ENCODE measurements at places on chromosomes 7 and 10. TPM values are rescaled to one million over a fixed set of nuclear protein-coding genes. Genes with fewer than 3 reads are reported as not detected.

- H3K36me3 ChIP-seq = no peaks in the 10 kb centered on the region
- no peak for DNase-seq
- no peaks in the 10 kb centered on the region for H3K27me3 ChIP-seq
- no peak overlapping the region for H3K4me3 ChIP-seq
- peaks cover 18% of the 10 kb centered on the region for H3K4me1 ChIP-seq
Observed at GRCh38 chr10:31745612-31746376, 182.8 kb downstream of the ARHGAP12 start.

DNA sequence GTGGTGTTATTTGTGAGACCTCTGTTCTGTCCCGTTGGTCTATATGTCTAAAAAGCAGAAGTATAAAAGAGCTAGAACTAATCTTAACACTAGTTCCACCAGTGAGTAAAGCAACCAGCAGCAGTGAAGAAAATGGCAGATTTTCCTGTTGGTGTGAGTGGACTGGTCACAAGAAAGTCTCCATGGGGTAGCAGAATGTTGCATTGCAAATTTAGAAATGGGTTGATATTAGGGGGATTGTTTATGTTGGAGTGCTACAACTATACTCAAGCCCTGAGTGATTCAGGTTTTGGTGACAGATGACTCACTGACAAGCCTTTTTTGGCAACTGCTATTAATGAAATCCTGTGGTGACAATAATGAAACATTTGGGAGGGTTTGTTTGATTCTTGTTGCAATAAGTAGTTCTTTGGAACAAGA is 5.6 kb downstream of the AVL9 start:
- no peaks in the 10 kb centered on the region for H3K36me3 ChIP-seq
- peaks cover 48% of the 10 kb centered on the region for H3K4me1 ChIP-seq
- no peak for DNase-seq
- peak overlapping the region; percentile 0 for H3K27ac ChIP-seq

GRCh38 chr7:338295-339061 is 48.5 kb downstream of the FOXL3 start:
- no peaks in the 10 kb centered on the region for H3K36me3 ChIP-seq
- no peaks in the 10 kb centered on the region for H3K27me3 ChIP-seq

The PRSS37 gene
- total RNA-seq = not detected

DNA sequence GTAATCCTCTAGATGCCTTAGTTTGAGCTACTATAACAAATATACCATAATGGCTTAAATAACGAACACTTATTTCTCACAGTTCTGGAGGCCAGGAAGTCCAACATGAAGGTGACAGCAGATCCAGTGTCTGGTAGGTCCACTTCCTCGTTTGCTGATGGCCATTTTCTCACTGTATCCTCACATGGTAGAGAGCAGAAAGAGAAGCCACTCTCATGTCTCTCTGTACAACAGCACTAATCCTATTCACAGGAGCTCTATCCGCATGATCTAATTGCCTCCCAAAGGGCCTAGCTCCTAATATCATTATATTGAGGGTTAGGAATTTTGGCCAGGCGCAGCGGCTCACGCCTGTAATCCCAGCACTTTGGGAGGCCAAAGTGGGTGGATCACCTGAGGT is 10.2 kb downstream of the HIBADH start:
- no peaks in the 10 kb centered on the region for H3K36me3 ChIP-seq
- no peak overlapping the region for H3K4me3 ChIP-seq
- H3K27me3 ChIP-seq = no peaks in the 10 kb centered on the region
- no peak for DNase-seq
- H3K4me1 ChIP-seq = peaks cover 6% of the 10 kb centered on the region
- H3K27ac ChIP-seq = no peak overlapping the region

The WEE2 gene
- not detected for total RNA-seq

- no peaks in the 10 kb centered on the region for H3K4me1 ChIP-seq
- H3K27ac ChIP-seq = no peak overlapping the region
- H3K4me3 ChIP-seq = no peak overlapping the region
- no peaks in the 10 kb centered on the region for H3K27me3 ChIP-seq
- DNase-seq = no peak
Observed at GRCh38 chr7:117796889-117797288, 76.4 kb downstream of the CTTNBP2 start.

The AFAP1L2 gene
- 29.5 TPM for total RNA-seq

The MACC1 gene
- 6.9 TPM for total RNA-seq

- no peaks in the 10 kb centered on the region for H3K27me3 ChIP-seq
- no peak overlapping the region for H3K4me3 ChIP-seq
- no peaks in the 10 kb centered on the region for H3K4me1 ChIP-seq
- DNase-seq = no peak
- H3K27ac ChIP-seq = no peak overlapping the region
- no peaks in the 10 kb centered on the region for H3K36me3 ChIP-seq
Observed at GRCh38 chr10:130301021-130301892, 165.1 kb downstream of the GLRX3 start.

DNA sequence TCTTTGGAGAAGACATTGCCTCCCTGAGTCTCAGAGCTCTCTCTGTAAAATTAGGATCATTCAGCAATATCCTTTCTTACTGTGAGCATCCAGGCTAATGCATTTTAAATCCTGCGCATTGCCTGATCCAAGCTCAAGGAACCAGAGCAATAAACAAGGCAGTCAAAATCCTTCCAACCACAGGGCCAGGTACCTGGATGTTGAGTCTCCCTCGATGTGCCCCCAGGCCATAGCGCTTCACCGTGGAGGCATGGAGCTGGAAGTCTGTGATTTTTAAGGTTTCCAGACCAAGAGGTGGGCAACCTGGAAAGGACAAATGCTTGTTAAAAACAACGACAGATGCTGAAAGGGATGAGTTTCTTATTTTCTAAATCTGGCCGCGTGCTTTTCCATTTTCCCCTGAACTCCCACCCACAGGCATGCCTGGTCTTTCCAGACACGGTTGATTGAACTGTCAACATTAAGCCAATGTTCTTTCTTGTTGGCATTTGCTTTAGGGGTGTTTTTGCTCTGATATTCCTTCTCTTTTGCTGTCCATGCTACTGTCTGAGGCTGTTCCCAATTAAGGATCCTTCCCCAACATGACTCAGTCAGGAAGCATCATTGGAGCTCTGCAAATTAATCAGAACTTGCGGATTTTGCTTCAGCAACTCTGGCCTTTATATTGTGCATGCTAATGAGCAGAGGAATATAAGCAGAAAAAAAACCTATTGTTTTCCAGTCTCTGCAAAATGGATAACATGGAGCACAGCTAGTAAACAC is 29.0 kb downstream of the CPXM2 start:
- no peak overlapping the region for H3K4me3 ChIP-seq
- no peaks in the 10 kb centered on the region for H3K36me3 ChIP-seq
- no peaks in the 10 kb centered on the region for H3K27me3 ChIP-seq

DNA sequence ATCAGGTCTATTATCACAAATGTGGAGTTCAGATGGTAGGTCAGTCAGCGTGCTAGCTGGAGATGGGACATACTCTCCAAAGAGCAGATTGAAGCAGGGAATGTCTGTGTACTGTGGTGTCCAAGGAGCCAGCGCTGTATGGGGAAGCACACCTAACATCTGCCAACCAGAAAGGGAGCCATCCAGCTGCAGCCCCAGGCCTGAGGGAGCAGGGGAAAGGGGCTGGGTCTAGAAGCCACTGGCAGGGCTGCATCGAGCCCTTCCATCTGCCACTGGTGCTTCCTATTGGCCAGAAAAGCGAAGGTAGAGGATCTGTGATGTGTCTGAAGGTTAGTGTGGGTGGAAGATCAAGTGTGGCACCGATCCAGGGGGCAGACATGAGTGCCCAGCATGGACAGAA is 8.0 kb upstream of the RAMP3 start:
- H3K27ac ChIP-seq = no peak overlapping the region
- DNase-seq = no peak
- H3K36me3 ChIP-seq = no peaks in the 10 kb centered on the region
- H3K4me1 ChIP-seq = no peaks in the 10 kb centered on the region

DNA sequence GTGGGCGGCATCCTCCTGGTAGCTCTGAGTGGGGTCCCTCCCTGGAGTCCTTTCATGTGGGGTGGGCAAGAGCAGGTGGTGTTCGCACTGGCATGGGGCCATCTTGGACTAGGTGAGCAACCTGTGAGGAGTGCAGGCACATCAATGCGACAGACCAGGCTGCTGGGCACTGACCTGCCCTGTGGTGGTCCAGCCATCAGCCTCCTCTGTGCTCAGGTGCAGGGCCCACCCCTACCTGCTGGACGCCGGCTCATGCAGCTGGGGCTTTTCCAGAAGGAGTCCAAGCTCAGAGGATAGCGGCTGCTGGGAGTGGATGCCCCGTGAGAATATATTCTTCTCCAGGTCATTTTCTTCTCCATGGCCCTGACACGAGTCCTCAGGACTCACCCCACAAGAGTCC is 424.4 kb downstream of the GLRX3 start:
- H3K4me3 ChIP-seq = no peak overlapping the region
- no peaks in the 10 kb centered on the region for H3K4me1 ChIP-seq
- no peaks in the 10 kb centered on the region for H3K27me3 ChIP-seq
- no peaks in the 10 kb centered on the region for H3K36me3 ChIP-seq
- H3K27ac ChIP-seq = no peak overlapping the region

DNA sequence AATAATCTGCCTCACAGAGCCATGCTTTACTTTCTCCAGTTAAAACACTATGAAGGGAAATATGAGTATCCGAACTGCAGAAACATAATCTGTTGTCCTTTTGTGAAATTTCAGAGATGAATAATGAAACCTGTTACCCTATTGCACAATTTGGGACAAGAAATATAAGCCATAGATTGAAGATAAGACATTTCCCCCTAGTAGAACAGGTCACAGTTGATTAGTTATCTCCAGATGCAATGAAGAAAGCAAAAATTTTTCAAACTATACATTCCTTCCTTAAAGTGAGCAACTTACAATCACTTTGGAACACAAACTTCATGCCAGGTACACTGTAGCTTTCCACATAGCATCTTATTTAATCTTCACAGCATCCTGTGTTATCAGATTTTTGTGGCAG is 2.3 kb upstream of the CHN2 start:
- H3K4me1 ChIP-seq = peaks cover 10% of the 10 kb centered on the region
- H3K4me3 ChIP-seq = no peak overlapping the region
- H3K36me3 ChIP-seq = no peaks in the 10 kb centered on the region
- no peak for DNase-seq
- H3K27me3 ChIP-seq = no peaks in the 10 kb centered on the region

The KIAA1549 gene
- total RNA-seq = 2.9 TPM

- H3K36me3 ChIP-seq = no peaks in the 10 kb centered on the region
- H3K27me3 ChIP-seq = no peaks in the 10 kb centered on the region
- no peak overlapping the region for H3K27ac ChIP-seq
- H3K4me1 ChIP-seq = no peaks in the 10 kb centered on the region
- no peak overlapping the region for H3K4me3 ChIP-seq
Observed at GRCh38 chr7:70659263-70659662, 472.7 kb upstream of the GALNT17 start.

DNA sequence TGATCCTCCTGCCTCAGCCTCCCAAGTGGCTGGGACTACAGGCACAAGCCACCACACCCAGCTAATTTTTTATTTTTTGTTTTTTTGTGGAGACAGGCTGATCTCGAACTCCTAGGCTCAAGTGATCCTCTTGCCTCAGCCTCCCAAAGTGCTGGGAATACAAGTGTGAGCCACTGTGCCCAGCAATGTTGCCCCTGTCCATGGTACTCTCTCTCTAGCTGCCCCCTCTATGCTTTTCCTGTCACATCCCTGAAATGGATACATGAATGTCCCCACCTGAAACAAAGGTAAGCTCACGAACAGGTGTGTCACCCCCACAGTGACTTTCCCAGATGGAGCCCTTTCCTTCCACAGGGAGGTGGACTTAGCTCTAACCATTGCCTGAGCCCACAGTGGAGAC is 141.1 kb upstream of the MGMT start:
- H3K27ac ChIP-seq = no peak overlapping the region
- no peak for DNase-seq
- no peaks in the 10 kb centered on the region for H3K36me3 ChIP-seq
- H3K4me3 ChIP-seq = no peak overlapping the region
- no peaks in the 10 kb centered on the region for H3K27me3 ChIP-seq

- no peak for DNase-seq
- H3K27me3 ChIP-seq = no peaks in the 10 kb centered on the region
- no peak overlapping the region for H3K27ac ChIP-seq
- no peak overlapping the region for H3K4me3 ChIP-seq
- peaks cover 13% of the 10 kb centered on the region for H3K4me1 ChIP-seq
- no peaks in the 10 kb centered on the region for H3K36me3 ChIP-seq
Observed at GRCh38 chr7:36562121-36562520, 162.2 kb downstream of the AOAH start.

DNA sequence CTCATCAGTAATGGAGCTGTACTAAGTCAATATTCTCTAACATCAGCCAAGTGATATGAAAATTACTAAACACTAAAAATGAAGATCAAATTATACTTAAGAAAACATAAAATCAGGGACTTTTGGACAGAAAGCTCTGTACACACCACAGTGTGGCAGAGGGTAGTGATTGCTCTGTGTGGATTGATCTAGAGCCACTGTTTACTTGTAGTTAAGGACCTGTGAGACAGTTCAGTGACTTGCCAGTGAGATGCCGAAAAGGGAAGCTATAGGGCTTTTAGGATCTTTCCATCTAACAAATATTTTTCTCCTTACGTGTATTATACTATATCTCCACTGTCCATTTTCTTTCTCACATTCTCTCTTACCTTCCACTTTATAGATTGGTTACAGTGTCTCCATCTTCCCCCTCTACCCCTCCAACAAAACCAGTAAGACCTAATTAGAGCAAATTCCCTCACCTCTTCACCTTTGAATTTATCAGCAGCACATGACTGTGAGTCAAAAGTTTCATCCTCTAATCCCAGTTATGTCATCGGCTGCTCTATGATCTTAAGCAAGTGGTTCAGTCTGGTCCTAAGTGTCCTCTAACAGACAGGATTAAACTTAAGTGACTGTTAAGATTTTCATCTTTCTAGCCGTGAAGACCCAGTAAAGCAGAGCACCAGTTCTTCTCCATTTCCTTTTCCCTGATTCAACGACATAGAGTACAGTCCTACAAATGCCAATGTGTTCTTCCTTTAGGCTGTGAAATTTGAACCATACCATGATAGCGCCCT is 6.9 kb downstream of the PIK3CG start:
- no peak for DNase-seq
- no peak overlapping the region for H3K4me3 ChIP-seq
- H3K27me3 ChIP-seq = no peaks in the 10 kb centered on the region
- no peak overlapping the region for H3K27ac ChIP-seq
- no peaks in the 10 kb centered on the region for H3K4me1 ChIP-seq

The HK1 gene
- 106 TPM for total RNA-seq

DNA sequence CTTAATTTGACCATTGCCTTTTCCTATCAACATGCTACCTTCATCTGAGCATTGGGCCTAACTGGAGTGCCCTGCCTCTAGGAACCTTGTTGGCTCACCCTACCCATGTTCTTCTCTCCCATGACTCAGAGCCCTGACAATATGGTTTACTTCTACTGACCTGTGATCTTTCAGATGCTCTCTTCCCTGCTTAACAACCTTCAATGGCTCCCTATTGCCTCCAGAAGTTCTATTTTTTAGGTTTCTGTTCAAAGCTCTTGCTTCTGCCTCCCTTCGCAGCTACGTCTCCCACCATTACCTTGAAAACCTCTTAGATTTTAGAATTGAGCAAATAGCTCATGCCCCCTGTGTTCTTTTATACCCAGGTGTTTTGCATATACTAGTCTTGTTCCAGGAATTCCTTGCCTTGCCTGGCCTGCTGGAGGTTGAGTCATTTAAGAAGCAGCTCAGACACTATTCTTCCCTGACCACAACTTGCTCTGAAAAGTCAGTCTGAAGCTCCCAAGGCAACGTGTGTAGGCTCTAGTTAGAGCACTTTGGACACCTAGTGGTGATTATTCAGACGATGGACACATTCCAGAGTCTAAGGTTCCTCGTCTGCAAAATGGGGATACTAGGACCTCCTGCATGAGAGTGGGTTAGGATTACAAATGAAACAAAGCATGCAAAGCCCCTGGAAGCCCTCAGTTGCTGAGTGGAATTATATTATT is 64.4 kb upstream of the EMX2 start:
- H3K36me3 ChIP-seq = no peaks in the 10 kb centered on the region
- no peaks in the 10 kb centered on the region for H3K27me3 ChIP-seq
- no peak overlapping the region for H3K4me3 ChIP-seq
- no peak for DNase-seq
- H3K4me1 ChIP-seq = peaks cover 34% of the 10 kb centered on the region

The HEPACAM2 gene
- not detected for total RNA-seq

The FRG2B gene
- total RNA-seq = not detected
